ENCODE measurements at places on chromosomes 3 and 15. TPM values are rescaled to one million over a fixed set of nuclear protein-coding genes. Genes with fewer than 3 reads are reported as not detected.

DNA sequence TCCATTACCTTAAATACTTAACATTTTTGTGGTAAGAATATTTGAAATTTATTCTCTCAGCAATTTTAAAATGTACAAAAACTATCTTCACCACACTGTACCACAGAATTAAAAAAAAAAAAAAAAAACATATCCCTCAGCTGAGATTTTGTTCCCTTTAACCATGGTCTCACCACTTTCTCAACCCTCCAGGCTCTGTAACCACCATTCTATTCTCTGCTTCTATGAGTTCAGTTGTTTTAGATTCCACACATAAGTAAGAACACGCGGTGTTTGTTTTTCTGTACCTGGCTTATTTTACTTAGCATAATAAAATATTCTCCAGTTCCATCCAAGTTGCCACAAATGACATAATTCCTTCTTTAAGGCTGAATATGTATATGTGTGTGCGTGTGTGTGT, 41.5 kb downstream of the CSNK1G1 start:
- DNase-seq, result no peak
- H3K4me3 ChIP-seq, result no peak overlapping the region
- H3K27me3 ChIP-seq, result peaks cover 3% of the 10 kb centered on the region
- H3K4me1 ChIP-seq, result peaks cover 21% of the 10 kb centered on the region
- no peak overlapping the region for H3K27ac ChIP-seq
- no peaks in the 10 kb centered on the region for H3K36me3 ChIP-seq

- H3K4me3 ChIP-seq, result no peak overlapping the region
- no peaks in the 10 kb centered on the region for H3K36me3 ChIP-seq
- no peak for DNase-seq
- H3K27ac ChIP-seq, result no peak overlapping the region
- no peaks in the 10 kb centered on the region for H3K4me1 ChIP-seq
Observed at GRCh38 chr3:78048698-78049097, 1008.8 kb downstream of the ROBO2 start.

The MFSD1 gene
- total RNA-seq, result 16.9 TPM

GRCh38 chr15:51938286-51938685, 33.3 kb downstream of the LEO1 start:
- H3K4me3 ChIP-seq, result no peak overlapping the region
- no peak for DNase-seq
- H3K27ac ChIP-seq, result no peak overlapping the region
- H3K36me3 ChIP-seq, result peaks cover 13% of the 10 kb centered on the region
- no peaks in the 10 kb centered on the region for H3K27me3 ChIP-seq

- peaks cover 25% of the 10 kb centered on the region for H3K4me1 ChIP-seq
- no peak for DNase-seq
- peaks cover 26% of the 10 kb centered on the region for H3K27me3 ChIP-seq
- H3K36me3 ChIP-seq, result no peaks in the 10 kb centered on the region
Observed at GRCh38 chr3:186221760-186222378, 113.0 kb upstream of the ETV5 start.

The SPINK8 gene
- not detected for total RNA-seq

The ACKR4 gene
- total RNA-seq, result not detected

The DCLK3 gene
- 0.07 TPM for total RNA-seq

DNA sequence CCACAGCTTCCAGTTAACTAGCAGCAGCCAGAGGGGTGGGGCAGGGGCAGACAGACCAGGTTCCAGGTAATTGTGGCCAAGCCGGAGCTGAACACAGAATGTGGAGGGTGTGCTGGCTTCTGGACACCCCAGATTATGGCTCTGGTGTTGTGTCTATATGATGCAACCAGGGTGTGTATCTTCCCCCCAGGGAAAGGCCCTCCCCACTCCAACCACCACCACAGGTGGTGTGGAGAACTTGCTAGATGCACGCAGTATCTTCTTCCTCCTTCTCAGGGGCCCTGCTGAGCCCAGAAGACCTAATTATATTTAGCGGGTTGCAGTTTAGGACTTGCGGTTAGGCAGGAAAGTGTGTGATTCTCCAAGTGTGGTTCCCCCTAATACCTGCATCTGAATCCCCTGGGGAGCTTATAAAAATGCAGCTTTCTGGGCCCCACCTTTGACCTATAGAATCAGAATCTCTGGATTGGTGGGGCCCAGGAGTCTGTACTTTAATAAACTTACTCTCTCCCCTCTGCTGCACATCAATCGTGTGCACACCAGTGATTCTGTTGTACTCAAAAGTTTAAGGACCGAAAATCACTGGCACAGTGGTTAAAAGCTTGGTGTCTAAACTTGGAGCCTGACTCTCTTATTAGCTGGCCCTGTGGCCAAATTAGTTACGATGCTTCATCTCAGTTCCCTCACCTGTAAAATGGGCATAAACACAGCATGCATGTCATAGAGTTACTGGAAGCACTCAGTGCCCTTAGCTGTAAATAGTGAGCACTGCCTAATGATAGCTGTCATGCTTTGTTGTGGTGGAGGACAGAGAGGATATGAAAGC, 379.1 kb upstream of the PROK2 start:
- H3K27me3 ChIP-seq, result peaks cover 6% of the 10 kb centered on the region
- H3K4me3 ChIP-seq, result no peak overlapping the region
- H3K36me3 ChIP-seq, result no peaks in the 10 kb centered on the region
- no peak overlapping the region for H3K27ac ChIP-seq

DNA sequence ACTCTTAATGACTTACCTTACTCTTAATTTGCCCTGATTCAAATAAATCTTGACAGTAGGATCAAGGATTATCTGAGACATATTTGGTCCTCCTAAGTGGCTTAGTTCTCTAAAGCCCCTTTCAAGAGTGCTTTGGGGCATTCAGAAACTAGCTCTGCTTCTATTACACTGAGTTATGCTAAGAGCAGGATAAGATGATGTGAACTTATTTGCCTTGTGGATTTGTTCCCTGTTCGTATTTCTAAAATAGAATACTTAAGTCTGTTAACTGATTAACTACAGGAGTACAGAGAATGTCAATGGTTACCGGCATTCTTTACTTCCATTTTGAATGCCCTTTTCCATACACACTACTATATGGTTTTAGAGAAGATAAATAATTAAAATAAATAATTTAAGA, 14.8 kb upstream of the FRMD4B start:
- no peak for DNase-seq
- H3K27me3 ChIP-seq, result no peaks in the 10 kb centered on the region
- H3K4me1 ChIP-seq, result no peaks in the 10 kb centered on the region
- H3K36me3 ChIP-seq, result peaks cover 4% of the 10 kb centered on the region

The BNC1 gene
- total RNA-seq, result 0.35 TPM

DNA sequence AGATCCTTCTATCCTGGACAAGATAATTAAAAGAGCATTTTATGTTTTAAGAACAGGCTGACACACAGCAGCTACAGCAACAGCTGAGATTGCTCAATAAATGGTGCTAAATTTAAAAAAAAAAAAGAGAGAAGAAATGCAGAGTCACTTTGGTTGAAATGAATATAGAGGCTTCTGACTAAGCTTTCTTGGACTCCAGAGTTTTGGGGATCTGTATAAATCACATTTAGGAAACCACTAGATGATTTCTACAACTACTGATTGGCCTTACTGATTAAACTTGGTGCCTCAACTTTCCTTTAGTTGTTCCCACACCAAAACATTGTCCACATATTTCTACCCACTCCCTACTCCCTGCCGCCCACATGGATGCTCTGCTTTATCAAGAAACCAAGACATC, 132.9 kb upstream of the ZBTB20 start:
- H3K27ac ChIP-seq, result no peak overlapping the region
- no peak for DNase-seq
- no peak overlapping the region for H3K4me3 ChIP-seq
- no peaks in the 10 kb centered on the region for H3K27me3 ChIP-seq
- no peaks in the 10 kb centered on the region for H3K4me1 ChIP-seq

The FBXO40 gene
- not detected for total RNA-seq

DNA sequence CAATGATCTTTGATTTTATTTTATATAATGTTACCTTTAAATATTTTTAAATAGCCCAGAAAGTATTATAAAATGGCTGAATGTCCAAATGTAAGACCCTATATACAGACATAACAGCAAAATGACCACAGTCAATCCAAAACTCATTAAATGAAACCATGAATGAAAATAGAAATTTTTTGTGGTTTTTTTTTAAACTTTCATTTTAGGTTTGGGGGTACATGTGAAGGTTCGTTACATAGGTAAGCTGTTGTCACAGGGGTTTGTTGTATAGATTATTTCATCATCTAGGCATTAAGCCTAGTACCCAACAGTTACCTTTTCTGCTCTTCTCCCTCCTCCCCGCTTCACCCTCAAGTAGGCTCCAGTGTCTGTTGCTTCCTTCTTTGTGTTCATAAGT, 108.8 kb downstream of the FAIM start:
- H3K27me3 ChIP-seq, result no peaks in the 10 kb centered on the region
- H3K27ac ChIP-seq, result no peak overlapping the region
- no peaks in the 10 kb centered on the region for H3K4me1 ChIP-seq
- peaks cover 15% of the 10 kb centered on the region for H3K36me3 ChIP-seq

DNA sequence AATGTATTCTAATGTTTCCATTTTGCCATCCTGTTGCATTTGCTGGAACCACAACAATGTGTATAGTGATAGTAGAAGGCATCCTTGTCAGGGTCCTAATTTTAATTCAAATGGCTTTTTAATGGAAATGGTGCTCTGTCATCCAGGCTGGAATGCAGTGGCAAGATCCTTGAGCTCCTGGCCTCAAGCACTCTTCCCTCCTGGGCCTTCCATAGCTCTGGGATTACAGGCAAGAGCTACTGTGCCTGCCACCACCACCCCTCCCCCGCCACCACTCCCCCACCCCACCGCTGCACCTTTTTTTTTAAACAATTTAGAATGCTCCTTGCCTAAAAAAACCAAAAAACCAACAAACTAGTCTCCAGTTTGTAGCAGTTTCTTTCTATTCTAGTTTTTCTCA, 15.2 kb upstream of the IQCF6 start:
- H3K27me3 ChIP-seq, result peaks cover 32% of the 10 kb centered on the region
- peaks cover 13% of the 10 kb centered on the region for H3K4me1 ChIP-seq
- H3K27ac ChIP-seq, result no peak overlapping the region
- no peaks in the 10 kb centered on the region for H3K36me3 ChIP-seq
- DNase-seq, result no peak
- no peak overlapping the region for H3K4me3 ChIP-seq

DNA sequence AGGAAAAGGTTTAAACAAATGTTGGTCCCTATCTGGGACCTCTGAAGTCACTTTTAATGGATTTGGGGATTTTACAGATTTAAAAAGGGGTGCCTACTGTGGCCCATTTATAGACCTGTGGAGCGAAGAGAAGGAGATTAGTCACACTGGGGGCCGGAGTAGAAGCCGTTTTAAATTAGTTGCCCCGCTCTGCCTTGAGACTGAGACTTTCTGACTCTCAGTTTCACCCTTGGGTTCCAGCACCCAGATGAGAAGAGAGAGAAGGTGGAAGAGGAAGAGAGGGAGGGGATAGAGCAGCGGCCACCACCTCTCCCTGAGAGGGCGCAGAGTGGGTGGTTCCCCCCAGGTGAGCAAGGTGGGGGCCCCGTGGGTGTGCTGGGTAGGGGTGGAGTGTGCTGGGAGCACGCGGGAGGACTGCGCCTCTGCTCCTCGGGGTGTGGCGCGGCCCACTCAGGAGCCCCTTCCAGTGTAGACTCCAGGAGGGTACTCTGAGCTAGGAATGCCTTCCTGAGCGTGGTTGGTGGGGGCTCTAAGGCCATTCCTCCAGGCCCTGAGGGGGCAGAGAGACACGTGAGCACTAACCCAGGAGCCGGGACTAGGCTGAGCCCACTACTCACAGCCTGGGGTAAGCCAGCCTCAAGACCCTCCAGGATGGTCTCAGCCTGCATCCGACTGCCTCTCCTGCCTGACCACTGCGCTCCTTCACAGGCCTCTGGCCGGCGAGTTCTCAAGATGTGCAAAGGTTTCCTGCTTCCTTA, 32.6 kb upstream of the RAB6B start:
- H3K4me3 ChIP-seq, result peak overlapping the region; percentile 52
- peaks cover 27% of the 10 kb centered on the region for H3K27me3 ChIP-seq
- H3K4me1 ChIP-seq, result peaks cover 9% of the 10 kb centered on the region
- H3K27ac ChIP-seq, result no peak overlapping the region
- DNase-seq, result no peak

DNA sequence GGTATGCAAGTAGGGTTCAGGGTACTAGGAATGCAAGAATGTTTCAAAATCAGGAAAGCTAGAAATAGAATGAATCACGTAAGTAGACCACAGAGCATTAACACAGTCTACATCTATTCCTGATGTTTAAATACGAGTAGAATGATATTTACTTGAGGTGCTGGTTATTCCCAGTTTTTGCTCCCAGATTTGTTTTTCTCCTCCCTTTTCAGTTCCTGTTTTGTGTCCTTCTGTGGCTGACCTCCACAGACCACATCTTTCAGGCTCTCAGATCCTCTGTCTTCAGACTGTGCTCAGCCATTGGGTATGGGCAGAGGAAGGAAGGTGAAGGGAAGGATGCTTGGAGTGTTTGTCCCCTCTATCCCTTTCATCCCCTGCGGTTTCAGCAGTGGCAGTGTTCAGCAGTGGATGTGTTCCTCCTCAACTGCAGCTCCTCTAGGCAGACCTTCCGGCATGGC, 276.6 kb downstream of the ZNF621 start:
- no peaks in the 10 kb centered on the region for H3K27me3 ChIP-seq
- H3K4me3 ChIP-seq, result no peak overlapping the region
- no peak for DNase-seq
- H3K36me3 ChIP-seq, result peaks cover 3% of the 10 kb centered on the region
- H3K4me1 ChIP-seq, result peaks cover 6% of the 10 kb centered on the region

DNA sequence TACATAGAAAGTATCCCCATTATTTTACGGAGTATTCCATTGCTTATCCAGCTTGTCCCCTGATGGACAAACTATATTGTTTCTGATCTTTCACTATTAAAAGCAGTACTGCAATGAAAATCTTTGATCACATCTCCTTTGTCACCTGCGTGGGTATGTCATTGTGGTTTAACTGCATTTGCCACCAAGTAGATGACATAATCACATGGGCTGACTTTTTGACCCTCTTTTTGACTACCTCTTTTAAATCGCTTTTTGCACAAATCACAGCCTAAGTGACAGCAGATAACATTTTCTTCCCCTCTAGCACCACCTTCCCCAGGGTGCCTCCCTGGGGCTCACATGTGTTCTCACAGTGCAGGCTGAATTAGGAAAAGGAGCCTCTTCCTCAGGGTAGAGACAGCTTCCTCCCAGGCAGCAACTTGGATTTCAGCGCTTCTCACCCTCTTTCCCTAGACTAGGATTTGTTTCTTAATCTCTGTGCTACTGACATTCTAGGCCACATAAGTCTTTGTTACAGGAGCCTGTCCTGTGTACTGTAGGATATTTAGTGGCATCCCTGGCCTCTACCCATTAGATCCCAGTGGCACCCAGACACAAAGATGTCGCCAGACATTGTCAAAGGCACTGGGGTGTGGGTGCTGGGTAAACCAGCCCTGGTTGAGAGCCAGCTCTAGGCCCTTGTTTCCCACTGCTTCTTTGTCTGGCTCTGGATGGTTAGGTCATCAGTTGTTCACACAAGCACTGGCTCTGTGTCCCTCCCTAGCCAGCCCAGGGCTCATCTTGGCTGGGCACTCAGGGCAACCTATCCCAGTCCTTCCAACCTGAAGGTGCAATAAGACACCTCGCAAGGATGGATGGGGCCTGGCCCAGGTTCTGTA, 1.3 kb upstream of the RBP1 start:
- peak overlapping the region; percentile 92 for H3K4me3 ChIP-seq
- peak overlapping the region; percentile 13 for H3K27ac ChIP-seq
- peaks cover 2% of the 10 kb centered on the region for H3K36me3 ChIP-seq
- H3K27me3 ChIP-seq, result peaks cover 76% of the 10 kb centered on the region
- peaks cover 51% of the 10 kb centered on the region for H3K4me1 ChIP-seq

GRCh38 chr15:64596701-64597476, 136.5 kb downstream of the ZNF609 start:
- H3K27me3 ChIP-seq, result no peaks in the 10 kb centered on the region
- no peaks in the 10 kb centered on the region for H3K36me3 ChIP-seq
- peak overlapping the region; percentile 72 for H3K27ac ChIP-seq
- peaks cover 36% of the 10 kb centered on the region for H3K4me1 ChIP-seq
- H3K4me3 ChIP-seq, result no peak overlapping the region

The SLC2A2 gene
- total RNA-seq, result not detected

GRCh38 chr3:40019376-40019775, 210.0 kb downstream of the MYRIP start:
- peaks cover 53% of the 10 kb centered on the region for H3K27me3 ChIP-seq
- H3K27ac ChIP-seq, result no peak overlapping the region
- no peak for DNase-seq
- H3K36me3 ChIP-seq, result no peaks in the 10 kb centered on the region
- no peak overlapping the region for H3K4me3 ChIP-seq
